ENCODE measurements at places on chromosomes 7 and 10.

- no peak for DNase-seq
Measured at GRCh38 chr10:88026031-88026430, 162.6 kb downstream of the PTEN start.

GRCh38 chr10:43000021-43000411 is 76.9 kb upstream of the RET start:
- no peak for DNase-seq

GRCh38 chr10:113648478-113648877 is 15.4 kb downstream of the NRAP start:
- no peak for DNase-seq

DNA sequence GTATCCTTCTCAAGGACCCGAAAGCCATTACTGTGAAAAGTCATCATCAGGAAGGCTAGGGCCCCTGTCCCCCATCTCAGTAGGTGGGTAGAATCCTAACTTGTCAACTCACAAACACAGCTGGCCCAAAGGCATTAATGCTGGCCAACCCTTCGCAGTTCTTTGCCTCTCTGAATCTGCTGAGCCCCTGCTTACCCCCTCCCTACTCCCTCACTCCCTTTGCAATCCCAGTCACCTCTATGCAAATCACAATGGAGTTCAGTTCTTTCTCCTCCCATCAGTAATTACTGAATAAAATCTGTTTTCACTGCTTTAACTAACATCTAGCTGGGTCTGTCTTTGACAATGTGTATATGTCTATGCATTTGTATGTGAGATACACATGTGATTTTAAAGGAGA is 38.1 kb upstream of the AOAH start:
- no peak for DNase-seq

DNA sequence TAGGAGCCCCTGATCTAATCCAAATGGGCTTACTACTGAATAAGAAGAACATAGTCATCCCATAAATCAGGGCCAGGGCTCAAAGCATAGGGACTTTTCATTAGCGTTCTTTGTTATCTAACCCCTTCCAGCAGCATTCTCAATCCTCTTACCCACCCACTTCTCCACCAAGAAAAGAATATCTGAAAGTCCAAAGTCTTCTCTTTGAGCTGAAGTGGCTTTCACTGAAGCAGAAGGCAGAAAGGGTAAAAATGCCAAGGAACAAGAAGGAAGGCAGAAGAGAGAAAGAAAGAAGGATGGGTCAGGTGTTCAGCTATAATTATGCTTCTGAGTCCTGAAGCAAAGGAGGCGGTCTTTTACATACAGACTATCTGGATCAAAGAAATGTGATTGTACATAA is 10.2 kb downstream of the TRPV5 start:
- DNase-seq = no peak

Data from AG08396 (cell line).